KBM-7 (cell line): ENCODE measurements at places on chromosomes 7 and 10.

- no peak for DNase-seq
Observed at GRCh38 chr10:99595236-99595635, 25.0 kb downstream of the SLC25A28 start.

GRCh38 chr10:97737770-97738265, 890 bp downstream of the ZFYVE27 start:
- DNase-seq: no peak

DNA sequence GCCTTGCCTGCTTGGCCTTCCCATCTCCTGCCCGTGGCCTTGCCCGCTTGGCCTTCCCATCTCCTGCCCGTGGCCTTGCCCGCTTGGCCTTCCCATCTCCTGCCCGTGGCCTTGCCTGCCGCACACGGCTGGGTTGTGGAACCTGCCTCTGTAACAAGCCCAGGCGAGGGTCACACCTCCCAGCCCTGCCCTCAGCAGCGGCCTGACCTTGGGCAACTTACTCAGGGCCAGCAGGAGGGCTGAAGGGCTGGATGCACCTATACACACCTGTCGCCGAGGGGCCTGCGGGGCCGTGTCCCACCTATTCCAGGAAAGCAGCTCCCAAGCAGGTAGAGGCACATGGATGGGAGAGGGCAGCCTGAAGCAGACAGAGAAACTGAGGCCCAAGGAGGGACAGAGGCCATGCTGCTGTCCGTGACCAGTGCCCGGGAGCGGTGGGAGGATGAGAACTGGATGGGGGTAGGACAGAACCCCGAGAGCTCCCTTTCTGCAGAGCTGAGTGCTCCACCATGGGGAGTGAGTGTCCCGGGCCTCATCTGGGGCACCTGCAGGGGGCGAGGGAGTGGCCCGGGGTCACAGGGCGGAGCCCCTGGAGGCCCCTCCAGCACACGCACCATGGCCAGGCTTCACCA, 277.6 kb downstream of the ELFN1 start:
- DNase-seq: no peak

DNA sequence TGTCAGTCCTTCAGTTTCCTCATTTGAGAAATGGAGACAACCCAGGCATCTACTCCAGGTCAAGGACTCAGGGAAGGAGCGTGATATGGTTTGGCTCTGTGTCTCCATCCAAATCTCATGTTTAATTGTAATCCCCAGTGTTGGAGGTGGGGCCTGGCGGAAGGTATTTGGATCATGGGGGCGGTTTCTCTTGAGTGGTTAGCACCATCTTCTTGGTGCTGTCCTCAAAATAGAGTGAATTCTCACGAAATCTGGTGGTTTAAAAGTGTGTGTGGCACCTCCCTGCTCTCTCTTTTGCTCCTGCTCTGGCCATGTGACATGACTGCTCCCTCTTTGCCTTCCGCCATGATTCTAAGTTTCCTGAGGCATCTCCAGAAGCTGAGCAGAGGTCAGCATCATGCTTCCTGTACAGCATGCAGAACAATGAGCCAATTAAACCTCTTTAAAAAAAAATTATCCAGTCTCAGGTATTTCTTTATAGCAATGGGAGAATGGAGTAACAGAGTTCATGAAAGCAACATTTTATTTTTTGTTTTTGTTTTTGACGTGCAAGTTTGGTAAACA, 30.0 kb downstream of the ARHGAP22 start:
- no peak for DNase-seq

DNA sequence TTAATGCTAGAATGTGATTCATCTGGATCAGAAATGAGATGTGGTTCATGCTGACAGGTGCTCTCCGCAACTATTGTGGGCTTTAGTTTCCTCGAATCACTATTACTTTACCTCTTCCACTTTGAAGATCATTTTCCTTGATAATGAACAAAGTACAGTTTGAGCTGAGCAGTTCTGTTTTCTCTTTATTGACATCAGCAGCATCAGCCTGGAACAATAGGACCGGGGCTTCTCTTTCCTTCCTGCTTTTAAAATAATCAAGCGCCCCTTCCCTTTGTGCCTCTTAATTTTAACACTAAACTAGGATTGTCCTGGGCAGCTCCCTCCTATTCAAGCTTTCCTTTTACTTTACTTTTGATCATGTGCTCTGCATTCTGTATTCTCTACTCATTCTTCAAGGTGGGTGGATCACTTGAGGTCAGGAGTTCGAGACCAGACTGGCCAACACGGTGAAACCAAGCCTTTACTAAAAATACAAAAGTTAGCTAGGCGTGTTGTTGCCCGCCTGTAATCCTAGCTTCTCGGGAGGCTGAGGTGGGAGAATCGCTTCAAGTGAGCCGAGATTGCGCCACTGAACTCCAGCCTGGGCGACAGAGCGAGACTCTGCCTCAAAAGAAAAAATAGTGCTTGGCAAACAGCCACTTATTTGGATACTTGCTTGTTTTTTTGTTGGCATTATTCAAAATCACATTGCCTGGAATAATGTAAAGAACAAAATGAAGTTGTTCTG, 67.0 kb upstream of the RHEB start:
- DNase-seq: no peak

GRCh38 chr10:25725917-25726716, 207.9 kb upstream of the MYO3A start:
- peak; percentile 63 for DNase-seq
